GM12864 (cell line): ENCODE measurements at places on chromosomes 13 and 19.

- no peak for DNase-seq
Measured at GRCh38 chr13:111954661-111955411, 112.1 kb upstream of the SOX1 start.

GRCh38 chr19:47142779-47143178 is 12.1 kb downstream of the SAE1 start:
- no peak for DNase-seq

GRCh38 chr13:74134777-74135325 is 647 bp upstream of the KLF12 start:
- no peak for DNase-seq

GRCh38 chr13:75870397-75870903 is 234.3 kb downstream of the LMO7 start:
- no peak for DNase-seq

DNA sequence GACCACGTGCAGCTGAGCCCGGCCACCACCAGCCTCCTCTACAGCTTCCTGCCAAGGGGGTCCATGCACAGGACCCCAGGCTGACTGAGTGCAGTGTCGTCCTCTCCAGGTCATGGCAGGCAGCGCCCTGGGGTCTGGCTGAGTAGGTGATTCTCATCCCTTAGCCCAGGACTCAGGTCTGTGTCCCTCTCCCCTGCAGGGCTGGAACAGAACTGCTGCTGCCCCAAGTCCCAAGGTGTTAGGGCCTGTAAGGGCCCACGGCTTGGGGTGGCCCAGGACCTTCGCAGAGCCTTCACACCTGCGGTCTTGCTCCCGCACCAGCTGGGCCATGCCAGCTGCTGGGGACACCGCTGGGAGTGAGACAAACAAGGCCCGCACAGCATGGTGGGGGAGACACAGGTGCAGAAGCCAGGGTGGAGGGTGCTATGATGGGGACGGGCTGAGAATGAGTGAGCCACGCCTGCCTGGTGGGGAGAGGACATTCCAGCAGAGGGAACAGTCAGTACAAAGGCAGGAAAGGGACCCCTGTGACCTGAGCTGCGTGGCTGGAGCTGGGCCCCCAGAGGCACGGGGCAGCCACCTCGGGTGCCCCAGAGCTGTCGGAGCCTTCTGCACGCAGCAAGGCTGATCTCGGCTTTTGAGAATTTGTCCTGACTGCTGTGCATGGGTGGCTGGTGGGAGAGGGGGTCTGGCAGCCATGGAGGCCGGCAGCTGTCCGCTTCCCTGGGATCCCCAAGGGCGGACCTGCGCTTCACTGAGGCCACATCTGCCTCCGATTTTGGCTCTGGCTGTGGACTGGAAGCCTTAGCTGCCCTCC is 11.9 kb downstream of the PLEKHF1 start:
- DNase-seq = no peak

- no peak for DNase-seq
Measured at GRCh38 chr13:75334634-75335447, 147.1 kb downstream of the TBC1D4 start.

DNA sequence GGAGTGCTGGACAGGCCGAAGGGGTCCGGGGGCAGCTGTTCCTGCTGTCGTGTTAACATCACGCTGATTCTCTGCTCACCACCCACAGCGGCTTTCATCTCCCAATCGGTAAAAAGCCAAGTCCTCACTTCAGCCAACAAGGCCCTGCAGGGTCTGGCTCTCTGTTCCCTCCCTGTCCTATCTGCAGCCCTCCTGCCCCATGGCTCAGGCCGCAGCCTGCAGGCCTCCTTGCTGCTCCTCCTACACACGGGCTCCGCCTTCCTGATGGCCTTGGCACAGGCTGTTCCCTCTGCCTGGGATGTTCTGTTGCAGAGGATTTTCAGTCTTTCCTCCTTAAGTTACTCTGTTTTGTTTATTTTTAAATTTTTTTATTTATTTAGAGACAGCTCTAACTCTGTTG is 22.2 kb downstream of the FUZ start:
- DNase-seq = no peak

DNA sequence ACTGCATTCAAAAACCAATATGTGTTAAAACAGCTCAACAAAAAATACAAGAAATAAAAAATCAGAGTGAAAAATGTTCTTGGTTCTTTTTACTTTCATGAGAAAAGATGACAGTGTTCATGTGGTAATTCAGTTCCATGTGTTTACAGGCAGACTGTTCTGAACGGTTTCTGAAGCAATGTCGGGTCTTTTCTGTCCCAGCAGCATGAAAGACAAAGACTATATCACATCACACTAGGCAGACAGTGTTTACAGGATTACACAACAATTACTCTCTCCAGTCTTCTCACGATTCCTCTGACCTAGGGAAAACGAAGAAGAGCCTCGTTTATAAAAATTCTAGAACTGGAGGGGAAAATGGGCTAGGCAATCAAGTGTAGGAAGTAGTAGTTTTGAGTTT is 83.4 kb downstream of the UBL3 start:
- DNase-seq = no peak

DNA sequence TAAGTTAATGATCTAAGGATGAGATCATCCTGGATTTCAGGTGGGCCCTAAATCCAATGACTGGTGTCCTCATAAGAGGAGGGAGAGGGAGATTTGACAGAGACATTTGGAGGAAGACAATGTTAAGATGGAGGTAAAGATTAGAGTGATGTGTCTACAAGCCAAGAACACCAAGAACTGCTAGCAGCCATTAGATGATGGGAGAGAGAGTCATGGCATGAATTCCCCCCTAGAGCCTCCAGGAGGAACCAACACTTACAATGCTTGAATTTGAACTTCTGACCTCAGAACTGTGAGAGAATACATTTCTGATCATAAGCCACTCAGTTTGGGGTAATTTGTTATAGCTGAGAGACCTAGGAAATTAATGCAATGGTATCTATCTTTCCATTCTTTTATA is 68.1 kb upstream of the RFXAP start:
- DNase-seq = no peak

DNA sequence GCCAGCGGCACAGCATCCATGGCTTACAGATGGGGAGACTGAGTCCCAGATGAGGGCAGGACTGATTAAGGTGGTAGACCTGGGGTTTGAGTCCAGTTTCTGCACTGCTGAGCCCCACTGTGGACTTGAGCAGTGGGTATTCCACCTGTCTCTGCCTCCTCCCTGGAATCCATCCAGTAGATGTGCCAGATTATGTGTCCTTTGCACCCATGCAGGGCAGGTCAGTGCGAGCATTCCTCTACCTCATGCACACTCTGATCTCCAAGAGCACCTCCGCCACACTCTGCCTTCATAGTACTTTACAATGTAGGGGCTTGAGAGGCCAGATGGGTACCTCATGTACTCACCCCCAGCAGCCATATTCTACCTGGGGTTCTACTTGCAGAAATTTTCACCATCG is 10.0 kb downstream of the ZSCAN22 start:
- DNase-seq = no peak

- no peak for DNase-seq
Measured at GRCh38 chr19:18112989-18113478, 15.5 kb downstream of the MAST3 start.

- DNase-seq = no peak
Measured at GRCh38 chr13:23175920-23176319, 4.9 kb upstream of the SGCG start.

DNA sequence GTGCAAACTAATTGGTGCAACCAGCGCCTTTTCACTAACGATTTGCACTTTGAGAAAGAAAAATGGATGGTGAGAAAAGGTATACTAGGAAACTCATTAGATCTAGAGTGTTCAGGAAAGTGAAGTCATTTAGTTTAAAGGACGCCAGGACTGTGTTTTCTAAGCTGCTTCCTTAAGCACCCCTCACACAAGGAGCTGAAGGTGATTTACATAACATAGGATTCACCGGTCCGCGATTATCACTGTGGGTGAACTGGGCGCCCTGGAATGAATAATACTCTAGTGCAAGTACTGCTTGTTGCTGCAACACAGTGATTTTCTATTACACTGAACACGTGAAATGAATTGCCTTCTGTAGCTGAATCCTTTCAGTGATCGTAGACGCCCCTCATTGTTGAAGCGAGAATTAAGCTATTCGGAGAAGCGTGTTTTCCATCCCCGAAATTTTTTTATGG is 2.6 kb upstream of the MAB21L1 start:
- DNase-seq = no peak

DNA sequence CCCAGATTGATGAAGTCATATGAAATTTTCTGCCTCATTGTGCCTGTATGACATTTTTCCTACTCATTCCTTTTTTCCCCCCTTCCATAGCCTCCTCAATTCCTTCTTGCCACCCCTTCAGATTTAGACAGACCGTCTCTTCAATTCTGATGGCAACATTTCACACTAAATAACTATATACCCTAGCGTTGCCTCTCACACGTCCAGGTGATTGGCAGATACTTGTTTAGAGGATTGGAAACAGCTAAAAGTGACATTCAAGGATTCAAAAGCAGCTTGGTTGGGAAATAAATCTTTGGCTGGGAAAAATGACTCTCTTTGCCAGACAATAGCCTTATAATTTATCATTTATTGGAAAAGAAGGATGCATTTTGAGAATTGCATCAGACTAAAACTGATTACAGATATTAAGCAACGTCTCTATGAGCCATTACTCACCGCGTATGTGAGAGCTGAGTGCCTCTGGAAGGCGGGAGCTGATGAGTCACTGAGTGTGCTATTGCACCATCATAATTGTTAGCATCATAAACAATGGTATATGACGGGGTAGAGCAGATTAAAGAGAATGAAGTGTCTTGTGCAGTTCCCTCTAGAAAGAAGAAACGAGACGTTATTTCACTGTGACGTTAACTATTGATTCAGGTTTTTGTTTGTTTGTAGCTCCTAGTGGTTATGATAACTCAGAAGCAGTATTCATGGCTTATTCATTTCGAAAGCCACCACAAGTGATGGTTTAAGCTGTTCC is 61.1 kb upstream of the FAM216B start:
- no peak for DNase-seq

GRCh38 chr19:5207806-5208205 is 132.8 kb downstream of the PTPRS start:
- no peak for DNase-seq

GRCh38 chr13:34777089-34777913 is 164.8 kb upstream of the NBEA start:
- DNase-seq = no peak

DNA sequence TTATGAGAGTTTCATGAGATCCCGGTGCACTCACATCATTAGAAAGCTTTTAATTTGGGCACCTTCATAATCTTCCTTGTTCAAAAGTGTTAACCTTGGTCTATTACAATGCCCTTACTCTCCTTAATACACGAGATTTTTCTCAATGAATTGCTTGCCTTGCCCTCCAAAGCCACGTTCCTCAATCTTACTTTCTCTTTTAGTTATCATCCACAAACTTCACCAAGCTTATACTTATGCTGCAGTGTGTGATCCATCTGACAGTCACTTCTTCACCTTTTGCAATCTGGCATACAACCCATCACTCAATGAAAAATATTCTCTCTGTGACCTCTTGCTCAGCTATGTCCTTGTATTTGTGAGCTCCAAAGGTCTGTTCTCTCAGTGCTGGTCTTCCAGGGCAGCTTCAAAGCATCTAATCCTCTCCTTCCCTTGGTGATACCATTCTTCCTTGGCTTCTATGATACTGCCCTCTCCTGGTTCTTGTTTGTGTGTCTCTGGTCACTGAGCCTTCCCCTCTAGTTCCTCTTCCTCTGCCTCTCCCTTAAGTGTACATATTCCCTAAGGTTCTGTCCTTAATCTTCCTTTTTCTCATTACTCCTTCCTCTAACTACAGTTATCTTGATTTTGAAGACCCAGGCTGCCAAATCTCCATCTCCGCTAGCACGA is 202.2 kb upstream of the STARD13 start:
- no peak for DNase-seq
